CD4-positive, alpha-beta memory T cell (primary cell): ENCODE measurements at places on chromosomes 5 and 9.
A peak's percentile ranks its signal among the peaks of the same experiment; 100 is the strongest.

DNA sequence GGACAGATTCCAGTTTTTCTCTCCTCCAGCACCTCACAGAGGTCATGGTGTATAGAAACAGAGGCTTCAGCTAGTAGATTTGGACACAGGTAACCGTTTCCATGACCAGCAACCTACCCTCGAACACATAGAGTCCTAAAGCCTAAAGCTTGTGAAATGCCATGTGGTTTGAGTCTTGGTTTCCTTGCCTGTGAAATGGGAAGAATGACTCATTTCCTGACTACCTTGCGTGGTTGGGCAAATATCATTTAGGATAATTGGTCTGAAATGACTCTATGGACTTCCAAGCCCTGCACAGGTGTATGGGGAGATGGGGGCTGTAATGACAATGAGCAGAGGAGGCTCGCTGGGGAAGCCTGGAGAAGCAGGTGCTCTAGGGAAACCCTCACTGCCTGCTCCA is 134.6 kb downstream of the TTLL11 start:
- H3K4me1 ChIP-seq, result no peaks in the 10 kb centered on the region
- no peaks in the 10 kb centered on the region for H3K27me3 ChIP-seq
- no peaks in the 10 kb centered on the region for H3K36me3 ChIP-seq
- DNase-seq, result no peak
- no peak overlapping the region for H3K4me3 ChIP-seq
- H3K27ac ChIP-seq, result no peak overlapping the region

DNA sequence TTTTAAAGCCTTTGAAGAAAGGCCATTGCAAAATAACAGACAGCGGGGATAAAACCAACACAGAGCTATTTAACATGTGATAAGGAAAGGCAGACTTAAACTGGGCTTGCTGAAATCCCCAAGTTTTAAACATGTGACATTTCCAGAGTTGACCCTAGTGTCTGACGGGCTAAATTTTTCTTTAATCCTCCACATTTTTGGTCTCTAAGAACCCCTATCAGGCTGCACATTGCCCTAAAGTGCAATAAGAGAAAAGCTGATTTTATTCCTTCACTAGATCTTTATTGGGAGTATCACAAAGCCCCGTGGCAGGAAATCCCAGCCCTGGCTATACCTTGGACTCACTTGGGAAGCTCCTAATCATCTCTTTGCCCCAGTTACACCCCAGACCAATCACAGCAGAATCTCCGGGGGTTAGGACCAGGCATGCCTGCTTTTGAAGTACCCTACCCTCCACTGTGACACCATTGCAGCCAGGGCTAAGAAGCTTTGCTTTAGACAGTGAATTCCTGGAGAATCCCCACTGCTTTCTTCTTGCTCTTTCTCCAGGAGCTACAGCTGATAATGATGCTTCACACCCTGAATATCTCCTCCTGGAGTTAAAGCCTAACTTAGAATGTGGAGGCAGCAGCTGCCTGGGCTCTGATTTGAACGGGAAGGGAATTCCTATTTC is 20.1 kb upstream of the COL15A1 start:
- H3K36me3 ChIP-seq, result no peaks in the 10 kb centered on the region
- H3K27ac ChIP-seq, result no peak overlapping the region
- no peaks in the 10 kb centered on the region for H3K27me3 ChIP-seq
- DNase-seq, result no peak
- H3K4me1 ChIP-seq, result no peaks in the 10 kb centered on the region

GRCh38 chr5:132479111-132479951 is 11.2 kb downstream of the IRF1 start:
- peaks cover 18% of the 10 kb centered on the region for H3K36me3 ChIP-seq
- peaks cover 92% of the 10 kb centered on the region for H3K4me1 ChIP-seq
- no peak overlapping the region for H3K4me3 ChIP-seq
- peak; percentile 24 for DNase-seq

- no peaks in the 10 kb centered on the region for H3K27me3 ChIP-seq
- DNase-seq, result no peak
- no peaks in the 10 kb centered on the region for H3K36me3 ChIP-seq
- no peaks in the 10 kb centered on the region for H3K4me1 ChIP-seq
- no peak overlapping the region for H3K27ac ChIP-seq
These were observed 106.6 kb downstream of the PLCXD3 start for GRCh38 chr5:41403846-41404245.

DNA sequence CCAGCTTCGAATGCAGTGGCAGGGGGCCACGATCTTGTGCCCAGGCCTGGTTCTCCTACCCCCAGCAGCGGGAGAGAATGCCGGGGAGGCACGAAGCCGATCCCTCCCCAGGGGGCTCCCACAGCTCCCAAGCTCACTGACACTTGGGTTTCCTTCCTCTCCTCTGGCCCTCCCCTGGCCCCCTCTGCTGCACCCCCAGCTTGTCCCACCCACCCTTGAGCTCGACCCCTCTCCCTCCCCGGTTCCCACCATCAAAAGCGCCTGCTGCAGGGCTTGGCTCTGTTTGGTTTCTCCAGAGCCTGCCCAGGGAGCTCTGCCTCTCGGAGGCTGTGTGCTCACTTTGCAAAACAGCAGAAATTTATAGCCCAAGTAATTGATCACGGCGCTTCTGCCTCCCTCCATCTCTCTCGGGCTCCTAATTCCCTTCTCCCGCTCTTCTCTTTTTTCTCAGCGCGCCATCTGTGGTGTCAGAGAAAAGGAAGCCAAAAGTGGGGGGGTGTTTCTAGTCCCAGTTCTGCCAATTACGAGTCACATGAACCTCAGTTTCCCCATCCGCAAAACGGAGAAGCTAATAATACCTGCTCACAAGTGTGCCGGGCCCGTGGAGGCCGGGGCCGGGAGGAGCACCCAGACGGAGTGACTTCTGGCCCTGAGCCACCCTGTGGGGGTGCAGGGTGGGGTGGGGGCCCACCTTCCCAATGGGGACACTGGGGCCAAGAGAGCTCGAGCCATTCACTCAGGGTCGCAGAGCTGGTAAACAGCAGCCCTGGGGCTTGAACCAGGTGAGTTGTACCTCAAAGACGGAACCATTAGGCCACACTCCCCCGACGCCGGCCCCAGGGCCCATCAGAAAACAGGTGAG is 141.2 kb upstream of the IER5L start:
- H3K36me3 ChIP-seq, result no peaks in the 10 kb centered on the region
- peaks cover 20% of the 10 kb centered on the region for H3K4me1 ChIP-seq
- no peak for DNase-seq
- no peaks in the 10 kb centered on the region for H3K27me3 ChIP-seq
- H3K27ac ChIP-seq, result no peak overlapping the region
- H3K4me3 ChIP-seq, result no peak overlapping the region

- H3K4me1 ChIP-seq, result no peaks in the 10 kb centered on the region
- no peak for DNase-seq
- no peaks in the 10 kb centered on the region for H3K27me3 ChIP-seq
- no peak overlapping the region for H3K4me3 ChIP-seq
- no peak overlapping the region for H3K27ac ChIP-seq
- H3K36me3 ChIP-seq, result no peaks in the 10 kb centered on the region
These were observed 366.3 kb downstream of the ICE1 start for GRCh38 chr5:5788793-5789192.
